Progenitor cell of endocrine pancreas (in vitro differentiated cells): ENCODE measurements at places on chromosomes 3 and 15.

DNA sequence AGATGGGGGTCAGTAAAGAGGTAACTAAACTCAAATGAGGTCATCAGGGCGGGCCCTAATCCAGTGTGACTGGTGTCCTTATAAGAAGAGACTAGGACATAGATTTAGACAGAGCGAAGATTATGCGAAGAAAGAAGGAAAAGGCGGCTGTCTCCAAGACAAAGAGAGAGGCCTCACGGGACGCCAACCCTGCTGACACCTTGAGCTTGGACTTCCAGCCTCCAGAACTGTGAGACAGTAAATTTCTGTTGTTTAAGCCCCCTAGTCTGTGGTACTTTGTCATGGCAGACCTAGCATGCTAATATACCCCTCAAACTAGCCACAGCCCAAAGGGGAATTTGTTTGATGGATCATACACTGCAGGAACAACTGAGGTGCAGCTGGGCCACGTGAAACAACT is 183.0 kb downstream of the ABHD5 start:
- DNase-seq, result no peak

GRCh38 chr3:21919383-21919782 is 168.4 kb upstream of the ZNF385D start:
- no peak for DNase-seq

DNA sequence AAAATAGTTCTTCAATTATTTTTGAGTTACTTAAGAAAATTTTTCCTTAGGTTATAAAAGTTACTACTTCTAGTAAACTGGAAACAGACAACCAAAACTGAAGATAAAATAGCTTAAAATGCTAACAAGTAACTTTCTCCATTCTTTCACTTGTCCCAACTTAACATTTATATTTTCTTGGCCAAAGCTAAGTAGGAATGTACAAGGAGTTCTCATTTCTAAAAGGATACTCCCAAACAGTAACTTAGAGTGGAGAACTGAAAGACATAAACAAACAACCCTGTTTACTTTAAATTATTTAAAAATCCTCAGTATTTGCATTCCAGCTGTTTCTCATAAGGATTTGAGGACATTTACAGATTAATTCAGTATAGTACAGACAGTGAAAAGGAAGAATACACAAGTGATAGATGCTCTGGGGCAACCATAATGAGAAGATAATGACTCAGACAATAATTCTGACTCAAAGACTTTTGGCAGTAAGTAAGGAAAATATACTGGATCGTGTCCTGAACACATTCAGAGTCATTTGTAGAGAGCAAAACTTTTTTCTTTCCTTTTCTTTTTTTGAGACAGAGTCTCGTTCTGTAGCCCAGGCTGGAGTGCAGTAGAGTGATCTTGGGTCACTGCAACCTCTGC is 29.2 kb upstream of the ANXA2 start:
- DNase-seq, result no peak

- no peak for DNase-seq
These were observed 149.8 kb upstream of the ABI3BP start for GRCh38 chr3:101143012-101143411.

DNA sequence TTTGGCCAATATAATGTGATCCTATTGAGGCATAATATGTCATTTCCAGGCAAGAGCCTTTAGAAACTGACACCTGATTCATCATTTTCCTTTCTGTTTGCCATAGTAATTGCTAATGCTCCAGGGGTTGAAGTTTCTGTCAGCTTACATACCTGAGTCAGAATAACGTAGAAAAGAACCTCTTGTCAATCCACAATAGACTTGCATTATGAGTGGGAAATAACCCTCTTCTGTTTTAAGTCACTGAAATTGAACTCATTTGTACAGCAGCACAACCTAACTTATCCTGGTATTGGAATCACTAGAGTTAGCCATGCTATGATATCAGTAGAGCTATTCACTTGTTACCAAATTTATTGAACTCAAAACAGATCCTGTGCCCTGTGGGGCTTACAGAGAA is 101.7 kb upstream of the TP63 start:
- no peak for DNase-seq

GRCh38 chr3:180530276-180530675 is 71.7 kb upstream of the TTC14 start:
- no peak for DNase-seq

GRCh38 chr3:7346364-7346763 is 485.4 kb downstream of the GRM7 start:
- no peak for DNase-seq

DNA sequence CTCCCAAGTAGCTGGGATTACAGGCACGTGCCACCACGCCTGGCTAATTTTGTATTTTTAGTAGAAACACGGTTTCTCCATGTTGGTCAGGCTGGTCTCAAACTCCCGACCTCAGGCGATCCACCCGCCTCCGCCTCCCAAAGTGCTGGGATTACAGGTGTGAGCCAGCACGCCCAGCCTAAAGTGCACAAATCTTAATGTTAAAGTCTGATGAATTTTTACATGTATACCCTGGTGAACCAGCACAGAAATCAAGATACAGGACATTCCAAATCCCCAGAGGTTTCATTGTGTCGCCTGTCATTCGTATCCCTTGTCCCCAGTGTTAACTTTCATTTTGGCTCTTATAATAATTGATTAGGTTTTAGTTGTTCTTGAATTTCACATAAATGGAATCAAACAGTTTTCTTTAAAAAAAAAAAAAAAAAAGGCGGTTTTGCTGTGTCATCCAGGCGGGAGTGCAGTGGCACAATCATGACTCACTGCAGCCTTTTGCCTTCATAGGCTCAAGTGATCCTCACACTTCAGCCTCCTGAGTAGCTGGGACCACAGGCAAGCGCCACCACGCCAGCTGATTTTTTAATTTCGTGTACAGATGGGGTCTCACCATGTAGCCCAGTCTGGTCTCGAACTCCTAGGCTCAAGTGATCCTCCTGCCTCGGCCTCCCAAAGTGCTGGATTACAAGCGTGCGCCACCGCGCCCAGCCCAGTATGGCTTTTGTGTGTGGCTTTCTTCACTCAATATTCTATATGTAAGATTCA is 1.5 kb upstream of the TM4SF19 start:
- no peak for DNase-seq

- no peak for DNase-seq
These were observed 243.0 kb downstream of the CLSTN2 start for GRCh38 chr3:140177943-140178342.

- DNase-seq, result no peak
These were observed 92.7 kb downstream of the UACA start for GRCh38 chr15:70670680-70671079.

DNA sequence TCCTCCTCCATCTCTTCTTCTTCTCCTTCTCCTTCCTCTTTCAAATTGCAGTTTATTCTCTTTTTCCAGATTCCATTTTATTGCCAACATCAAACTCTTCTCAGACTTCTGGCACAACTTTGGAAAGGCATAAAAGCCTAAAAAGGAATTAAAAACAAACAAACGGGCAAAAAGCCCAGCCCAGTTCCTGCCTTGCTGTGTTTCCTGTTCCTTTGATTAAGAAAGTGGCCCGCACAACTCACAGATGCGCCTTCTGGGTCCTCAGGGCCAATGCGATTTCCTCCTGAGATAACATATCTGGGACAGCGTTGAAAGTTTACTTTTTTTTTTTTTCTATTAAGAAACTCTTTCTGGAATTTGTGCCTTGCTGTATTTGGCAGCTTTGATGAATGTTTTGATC is 158.7 kb upstream of the UBE3A start:
- DNase-seq, result no peak

DNA sequence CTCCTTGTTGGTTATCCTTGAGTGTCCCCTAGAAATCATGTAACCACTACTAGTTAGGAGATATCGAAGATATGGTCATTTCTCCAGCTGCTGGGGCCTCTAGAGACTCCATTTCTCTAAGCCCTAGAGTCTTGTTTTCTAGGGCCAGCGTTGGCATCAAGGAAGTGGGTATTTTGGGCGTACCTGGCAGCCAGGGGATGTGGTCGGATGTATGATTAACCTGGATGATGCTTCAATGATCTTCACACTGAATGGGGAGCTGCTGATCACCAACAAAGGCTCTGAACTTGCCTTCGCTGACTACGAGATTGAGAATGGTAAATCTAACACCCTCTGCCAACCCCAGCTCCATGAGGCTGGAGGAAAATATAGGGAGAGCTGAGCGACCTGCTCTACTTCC is 325.5 kb downstream of the RYR3 start:
- no peak for DNase-seq

DNA sequence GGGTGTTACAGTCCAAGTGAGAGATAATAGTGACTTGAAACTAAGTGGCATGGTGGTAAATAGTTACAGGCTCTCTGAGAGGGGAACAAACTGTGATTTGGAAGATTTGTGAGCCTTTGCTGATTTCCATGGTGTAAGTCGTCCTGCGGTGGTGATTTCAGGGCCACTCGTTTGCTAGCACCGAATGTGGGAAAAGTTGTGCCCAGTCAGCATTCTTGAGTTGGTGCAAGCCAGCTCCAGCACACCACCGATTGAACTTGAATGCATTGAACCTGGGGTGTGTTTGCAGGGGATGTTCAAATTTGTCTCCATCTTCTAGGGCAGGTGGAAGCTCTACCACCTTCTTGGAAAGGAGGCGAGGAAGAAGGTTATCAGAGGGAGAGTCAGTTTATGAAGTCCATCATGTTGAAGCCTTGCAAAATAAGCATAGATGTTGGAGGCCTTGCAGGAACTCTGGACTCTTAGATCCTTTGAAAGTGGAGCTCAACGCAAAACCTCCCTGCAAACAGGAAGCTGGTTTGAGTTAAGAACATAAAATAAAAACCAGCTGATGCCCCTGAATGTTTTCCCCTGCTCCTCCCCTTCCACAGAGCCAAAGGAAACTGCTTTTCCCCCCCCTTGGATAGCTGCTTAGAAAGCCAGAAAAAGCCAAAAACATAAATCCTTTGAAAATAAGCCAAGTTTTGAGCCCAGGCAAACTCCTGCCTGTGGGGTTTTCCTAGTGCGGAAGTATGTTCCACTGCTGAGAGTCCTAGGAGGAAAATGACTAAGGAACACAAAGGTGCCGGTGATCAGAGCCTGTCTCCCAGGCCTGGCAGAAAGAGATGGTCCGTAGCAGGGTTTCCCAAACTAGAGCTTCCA is 21.9 kb downstream of the MAPKBP1 start:
- DNase-seq, result no peak

DNA sequence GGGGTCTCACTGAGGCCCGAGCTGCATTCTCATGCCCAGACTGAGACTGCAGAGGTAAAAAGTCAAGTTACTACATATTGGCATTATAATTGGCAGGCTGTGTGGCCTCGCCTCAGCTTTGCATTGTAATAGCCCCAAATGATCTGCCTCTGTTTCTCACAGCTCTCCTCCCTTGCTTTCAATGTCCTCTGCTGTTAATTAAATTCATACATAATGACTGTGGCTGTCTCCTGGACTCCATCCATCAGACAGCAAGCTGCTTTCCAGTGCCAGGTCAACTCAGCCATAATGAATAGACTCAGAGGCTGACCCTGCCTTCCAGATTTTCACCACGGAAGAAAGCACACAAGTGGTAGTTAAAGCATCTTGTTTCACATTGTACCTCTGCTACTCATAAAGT is 7.6 kb upstream of the RTP4 start:
- no peak for DNase-seq

DNA sequence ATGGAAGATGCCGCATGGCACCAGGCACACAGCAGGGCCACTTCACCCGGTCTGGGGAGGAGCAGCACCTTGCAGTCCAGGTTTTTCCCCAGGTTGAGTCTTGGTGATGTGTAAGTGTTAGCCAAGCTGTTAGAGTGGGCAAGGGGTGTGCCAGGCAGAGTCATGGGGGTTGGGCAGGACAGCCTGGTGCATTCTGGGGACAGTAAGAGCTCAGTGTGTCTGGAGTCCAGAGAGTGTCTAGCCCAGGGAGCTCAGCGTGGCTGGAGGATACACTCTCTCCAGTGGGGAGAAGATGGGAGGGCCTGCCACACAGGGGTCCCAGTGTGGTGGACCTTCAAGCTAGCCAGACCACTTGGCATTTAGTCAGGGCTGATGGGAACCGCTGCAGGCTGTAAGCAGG is 87.4 kb downstream of the AAGAB start:
- no peak for DNase-seq

GRCh38 chr15:37041042-37041441 is 59.3 kb downstream of the MEIS2 start:
- DNase-seq, result no peak

GRCh38 chr3:18300916-18301315 is 124.2 kb downstream of the SATB1 start:
- DNase-seq, result no peak

DNA sequence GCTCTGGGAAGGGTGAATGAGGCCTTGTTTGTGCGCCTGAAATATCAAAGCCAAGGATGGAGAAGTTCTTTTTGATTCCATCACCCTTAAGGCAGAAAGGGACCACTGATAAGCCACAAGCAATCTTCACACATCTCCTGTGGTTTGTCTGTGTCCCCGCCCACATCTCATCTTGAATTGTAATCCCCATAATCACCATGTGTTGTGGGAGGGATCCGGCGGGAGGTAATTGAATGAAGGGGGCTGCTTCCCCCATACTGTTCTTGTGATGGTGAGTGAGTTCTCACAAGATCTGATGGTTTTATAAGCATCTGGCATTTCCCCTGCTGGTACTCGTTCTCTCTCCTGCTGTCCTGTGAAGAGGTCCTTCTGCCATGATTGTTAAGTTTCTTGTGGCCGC is 329.6 kb upstream of the RGMA start:
- DNase-seq, result no peak

GRCh38 chr3:27943106-27943505 is 221.0 kb upstream of the EOMES start:
- no peak for DNase-seq

- DNase-seq, result no peak
These were observed 10.2 kb downstream of the TRA2B start for GRCh38 chr3:185927501-185928200.

- DNase-seq, result no peak
These were observed 10.6 kb downstream of the PARP14 start for GRCh38 chr3:122691195-122691594.

GRCh38 chr15:90903733-90904536 is 833 bp downstream of the MAN2A2 start:
- no peak for DNase-seq

- DNase-seq, result no peak
These were observed 46.2 kb downstream of the CTDSPL start for GRCh38 chr3:37907906-37908305.

- DNase-seq, result no peak
These were observed 19.7 kb downstream of the DENND6A start for GRCh38 chr3:57673156-57673555.

DNA sequence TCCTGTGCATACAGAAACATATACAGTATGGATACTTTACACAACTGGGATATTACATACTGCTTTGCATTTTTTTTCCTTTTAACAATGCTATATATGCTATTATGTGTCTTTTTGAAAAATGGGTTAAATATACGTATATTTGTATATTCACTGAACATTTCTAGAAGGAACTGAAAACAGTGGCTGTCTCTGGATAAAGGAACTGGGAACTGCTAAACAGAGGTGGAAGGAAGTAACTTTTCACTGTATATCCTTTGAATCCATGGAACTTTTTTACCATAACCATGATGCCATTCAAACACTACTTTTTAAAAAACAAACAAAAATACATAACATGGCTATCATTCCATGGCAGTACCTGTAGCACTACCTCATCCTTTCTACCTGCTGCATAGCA is 1.8 kb downstream of the MTFMT start:
- DNase-seq, result no peak
